ENCODE measurements at places on chromosomes 1 and 21. TPM values are rescaled to one million over a fixed set of nuclear protein-coding genes. Genes with fewer than 3 reads are reported as not detected.

MAP7D1 gene
- total RNA-seq, result 219 TPM

VWA5B1 gene
- 0.17 TPM for total RNA-seq

TDRD5 gene
- total RNA-seq, result not detected

FCER1A gene
- 0.29 TPM for total RNA-seq

FYB2 gene
- total RNA-seq, result 0.67 TPM

Measured in psoas muscle (tissue), 8 donors.